AML-193 (cell line): ENCODE measurements at places on chromosomes 3 and 15.

DNA sequence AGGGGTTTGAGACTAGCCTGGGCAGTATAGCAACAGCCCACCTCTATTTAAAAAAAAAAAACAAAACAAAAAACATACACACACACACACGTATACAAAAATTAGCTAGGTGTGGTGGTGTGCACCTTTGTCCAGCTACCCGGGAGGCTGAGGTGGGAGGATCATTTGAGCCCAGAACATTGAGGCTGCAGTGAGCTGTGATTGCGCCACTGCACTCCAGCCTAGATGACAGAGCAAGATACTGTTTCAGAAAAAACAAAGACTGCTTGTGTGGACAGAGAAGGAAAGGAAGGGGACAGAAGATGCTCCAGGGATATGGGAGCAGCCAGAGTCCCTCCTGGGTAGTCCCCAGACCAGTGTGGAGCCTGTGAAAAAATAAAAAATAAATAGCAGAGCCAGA is 12.9 kb downstream of the TYRO3 start:
- DNase-seq = no peak

DNA sequence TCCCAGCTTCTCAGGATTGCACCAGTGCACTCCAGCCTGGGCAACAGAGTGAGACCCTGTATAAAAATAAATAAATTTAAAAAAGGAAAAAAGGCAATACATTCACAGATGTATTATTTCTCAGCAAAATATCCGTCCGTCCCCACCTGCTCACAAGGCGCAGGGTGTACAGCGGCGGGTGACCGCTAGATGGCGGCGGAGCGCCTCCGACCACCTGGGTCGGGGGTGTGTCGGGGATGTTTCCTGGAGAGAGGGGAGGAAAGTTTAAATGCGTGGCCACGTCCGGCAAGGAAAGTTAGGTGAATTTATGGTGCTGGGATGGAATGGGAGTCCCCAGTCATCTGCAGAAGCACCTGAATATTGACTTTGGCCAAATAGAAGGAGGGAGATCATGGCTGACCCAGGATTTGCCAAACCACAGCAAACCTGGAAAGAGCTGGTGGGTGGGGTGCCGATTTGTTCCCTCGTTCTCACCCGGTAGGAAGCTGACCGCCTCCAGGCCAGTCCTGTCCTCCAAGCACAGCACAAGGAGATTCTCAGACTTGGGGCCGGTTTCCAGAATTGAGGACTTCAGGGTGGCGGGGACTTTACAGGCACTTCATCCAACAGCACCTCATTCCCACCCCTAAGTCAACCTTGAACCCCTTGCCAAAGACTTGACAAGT is 88.3 kb downstream of the TMEM266 start:
- DNase-seq = peak; percentile 5

DNA sequence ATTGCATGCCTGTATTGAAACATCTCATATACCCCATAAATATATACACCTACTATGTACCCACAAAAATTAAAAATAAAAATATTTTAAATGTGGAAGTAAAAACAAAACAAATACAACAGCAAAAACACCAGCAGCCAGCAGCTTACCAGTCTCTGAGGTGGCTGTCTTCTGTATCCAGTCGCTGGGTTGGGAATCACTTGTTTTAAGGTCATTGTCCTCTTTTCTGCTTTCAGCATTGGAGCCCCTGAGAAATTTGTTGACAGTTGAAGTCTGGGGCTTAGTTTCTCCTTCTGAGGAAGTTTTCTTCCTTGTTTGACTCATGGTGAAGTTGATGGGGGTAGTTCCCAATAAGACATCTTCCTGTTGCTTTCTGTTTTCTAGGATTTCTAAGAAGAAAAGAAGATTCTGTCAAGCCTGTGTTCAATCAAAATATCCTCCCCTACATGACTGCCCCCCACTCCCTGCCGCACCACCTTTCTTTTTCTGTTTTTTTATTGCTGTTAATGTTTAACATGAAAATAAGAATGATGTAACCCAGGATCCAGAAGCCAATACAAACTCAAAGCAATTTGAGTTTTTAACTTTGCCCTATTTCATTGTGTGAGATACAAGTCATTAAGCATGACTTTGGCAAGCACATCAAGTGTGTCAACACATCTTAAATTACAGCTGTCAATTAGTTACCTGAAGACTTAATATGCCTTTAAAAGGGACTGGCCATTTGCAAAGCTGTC is at the start of gene LRRC31:
LRRC31 (minus strand) TSS at position 452 of the 737 bp plus-strand sequence; CDS start at position 324, 128 bp downstream.
- DNase-seq = no peak

DNA sequence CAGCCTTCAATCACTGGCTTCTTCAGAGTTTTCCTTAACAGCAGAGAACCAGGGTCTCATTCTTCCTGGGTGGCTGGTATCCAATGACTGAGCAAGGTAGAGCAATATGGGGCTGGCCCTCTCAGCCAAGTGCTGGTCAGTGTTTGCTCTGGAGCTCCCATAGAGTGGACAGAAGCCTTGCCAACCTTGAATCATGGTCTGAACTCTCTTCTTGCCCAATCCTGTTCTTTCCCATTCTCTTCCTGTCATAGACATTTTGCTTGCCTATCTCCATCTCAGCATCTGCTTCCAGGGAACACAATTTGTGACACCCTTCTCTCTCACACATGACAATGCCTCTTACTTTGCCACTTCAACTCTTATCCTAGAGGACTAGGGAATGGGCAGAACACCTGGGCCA is 245.6 kb upstream of the PEX5L start:
- DNase-seq = no peak

DNA sequence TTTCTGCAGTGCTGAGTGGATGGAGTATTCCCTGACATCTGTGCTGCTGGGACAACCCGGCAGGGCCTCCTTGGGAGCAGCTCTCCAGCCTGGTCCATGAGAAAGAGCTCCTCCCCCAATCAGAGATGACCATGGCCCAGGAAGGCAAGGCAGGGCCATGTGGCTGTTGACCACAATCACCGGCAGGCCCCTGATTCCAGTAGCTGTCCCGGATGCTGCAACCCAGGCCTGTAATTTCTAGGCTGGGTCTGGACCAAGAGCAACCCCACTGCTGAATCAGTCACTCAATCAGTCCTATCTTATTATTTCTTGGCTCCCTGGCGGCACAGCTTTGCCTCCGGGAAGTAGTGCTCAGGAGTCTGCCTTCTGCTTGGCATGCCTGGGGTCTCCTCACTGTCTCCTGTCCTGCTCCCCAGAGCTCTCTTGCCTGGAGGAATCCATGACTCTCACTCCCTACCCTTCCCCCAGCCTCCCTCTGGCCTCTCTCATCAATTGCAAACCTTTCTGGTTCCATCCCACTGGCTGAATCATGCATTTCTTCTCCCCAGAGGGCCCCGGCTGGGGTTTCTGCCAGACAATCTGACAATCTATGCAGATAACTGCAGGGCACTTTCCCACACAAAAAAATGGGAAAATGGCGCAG is 32.6 kb upstream of the ITGA11 start:
- no peak for DNase-seq

- no peak for DNase-seq
Measured at GRCh38 chr15:85099195-85099803, 117.6 kb downstream of the PDE8A start.

DNA sequence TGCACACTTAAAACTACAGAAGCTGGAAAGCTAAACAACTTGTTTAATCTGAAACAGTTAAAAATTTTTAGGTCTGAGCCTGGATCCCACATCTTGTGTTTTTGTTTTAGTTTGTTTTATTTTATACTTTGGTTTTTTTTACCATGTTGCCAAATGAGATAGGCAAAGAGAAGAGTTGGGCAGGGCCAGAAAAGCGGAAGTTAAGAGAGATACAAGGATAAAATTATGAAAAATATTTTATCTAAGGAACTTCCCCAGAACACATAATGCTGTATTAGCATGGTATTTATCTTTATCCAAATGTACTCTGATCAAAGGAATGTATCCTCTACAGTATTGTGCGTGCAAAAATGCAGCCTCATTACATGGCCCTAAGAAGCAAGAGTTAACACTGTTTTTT is 50.7 kb downstream of the PROS1 start:
- DNase-seq = no peak

- peak; percentile 36 for DNase-seq
Measured at GRCh38 chr15:66774001-66774814, 72.2 kb downstream of the SMAD6 start.

DNA sequence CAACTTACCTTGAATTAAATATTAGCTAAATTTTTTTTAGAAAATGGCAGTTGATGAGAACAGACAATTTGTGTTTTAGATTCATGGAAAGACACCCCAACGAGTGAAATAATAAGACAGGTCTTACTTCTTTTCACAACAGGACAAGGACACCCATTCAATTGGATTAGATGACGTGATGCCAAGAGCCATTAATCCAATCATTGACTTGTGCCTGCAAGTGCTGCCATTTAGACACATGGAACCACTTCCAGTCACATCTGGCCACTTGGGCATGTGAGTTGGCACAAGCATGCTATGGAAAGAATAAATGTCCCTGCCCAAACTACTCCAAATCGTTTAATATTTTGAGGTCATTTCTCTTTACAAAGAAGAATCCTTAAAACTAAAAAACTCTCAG is 1308.8 kb downstream of the ROBO2 start:
- DNase-seq = no peak

DNA sequence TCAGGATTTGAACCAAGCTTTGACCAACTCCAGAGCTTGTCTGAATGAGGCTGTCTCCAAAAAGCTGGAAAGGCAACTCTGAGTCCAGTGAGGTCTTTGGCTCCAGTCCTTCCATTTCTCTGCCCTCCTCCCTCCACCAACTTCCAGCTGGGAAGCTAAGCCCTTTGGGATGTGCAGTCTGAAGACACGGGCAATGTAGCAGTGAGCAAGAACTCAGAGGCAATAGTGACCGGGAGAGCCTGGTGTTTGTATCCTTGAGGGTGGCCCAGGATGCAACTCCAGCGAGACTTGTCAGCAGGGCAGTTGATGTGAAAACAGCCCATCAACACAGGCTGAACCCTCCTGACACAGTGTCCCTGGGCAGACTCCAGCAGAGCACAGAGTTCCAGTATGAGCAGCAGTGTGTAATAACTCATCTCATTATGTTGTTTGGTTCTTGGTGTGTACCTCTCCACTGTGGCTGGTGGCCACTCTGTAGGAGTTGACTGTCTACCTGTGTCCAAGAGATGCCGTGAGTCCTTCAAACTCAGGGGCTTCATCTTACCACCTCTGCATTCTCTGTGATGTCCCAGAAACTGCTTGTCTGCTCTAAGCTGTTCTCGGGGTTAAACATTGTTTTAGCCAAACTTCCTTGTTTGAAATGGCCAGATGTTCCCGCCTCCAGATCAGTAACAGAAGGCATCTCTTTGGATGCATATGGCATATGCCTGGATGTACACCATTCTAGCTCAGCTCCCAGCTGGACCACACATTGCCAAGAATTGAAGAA is 6.6 kb downstream of the CDCP1 start:
- no peak for DNase-seq

- DNase-seq = no peak
Measured at GRCh38 chr3:54133196-54133595, 10.8 kb downstream of the CACNA2D3 start.

DNA sequence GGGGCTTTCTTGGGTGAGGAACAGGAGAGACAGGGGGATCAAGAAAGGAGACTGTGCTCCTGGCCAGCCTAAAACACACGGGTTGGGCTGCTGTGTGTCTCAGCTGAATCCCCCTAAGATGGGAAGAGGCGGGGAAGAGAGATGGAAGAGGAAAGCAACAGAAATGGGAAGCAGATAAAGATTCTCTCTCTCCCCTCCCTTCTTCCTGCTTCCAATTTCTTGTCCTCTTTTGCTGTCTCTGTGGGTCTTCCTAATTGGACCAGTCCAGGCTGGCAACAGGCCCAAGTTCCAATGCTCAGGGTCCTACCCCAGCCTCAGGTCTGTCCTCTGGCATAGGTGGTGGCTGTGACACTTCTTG is 7.1 kb downstream of the ISLR2 start:
- no peak for DNase-seq

GRCh38 chr3:180932819-180933218 is 20.3 kb downstream of the FXR1 start:
- DNase-seq = no peak

- no peak for DNase-seq
Measured at GRCh38 chr15:51100785-51101489, 6.2 kb upstream of the TNFAIP8L3 start.

- no peak for DNase-seq
Measured at GRCh38 chr3:162658003-162658402, 1161.4 kb downstream of the OTOL1 start.

DNA sequence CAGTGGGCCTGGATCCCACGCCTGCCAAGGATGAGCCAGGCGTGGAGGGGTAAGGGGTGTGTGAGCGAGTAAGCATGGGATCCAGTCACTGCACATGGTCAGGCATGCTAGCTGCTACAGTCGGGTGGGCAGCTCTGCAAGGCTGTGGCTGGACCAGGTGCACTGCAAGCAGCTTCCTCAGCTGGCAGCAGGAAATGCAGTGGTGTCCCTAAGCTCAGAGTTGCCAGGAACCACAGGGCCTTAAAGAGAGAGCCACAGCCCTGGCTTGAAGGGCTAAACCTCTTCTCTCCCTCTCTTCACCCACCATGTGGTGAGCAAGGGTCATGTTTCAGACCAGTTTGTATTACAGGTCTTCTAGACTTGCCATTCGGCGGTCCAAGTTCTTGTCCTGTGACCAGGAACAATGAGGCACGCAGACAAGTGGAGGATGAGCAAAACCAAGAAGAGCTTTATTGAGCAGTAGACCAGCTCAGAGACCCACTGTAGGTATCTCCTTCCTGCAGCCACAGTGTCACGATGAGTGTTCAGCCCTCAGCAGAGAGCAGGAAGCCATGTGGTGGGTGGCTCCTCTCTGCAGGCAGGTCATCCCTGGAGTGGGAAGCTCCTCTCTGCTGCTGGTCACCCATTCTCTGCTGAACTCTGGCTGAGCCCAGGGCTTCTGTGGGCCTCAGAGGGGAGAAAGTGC is 511.9 kb downstream of the PYDC2 start:
- no peak for DNase-seq

DNA sequence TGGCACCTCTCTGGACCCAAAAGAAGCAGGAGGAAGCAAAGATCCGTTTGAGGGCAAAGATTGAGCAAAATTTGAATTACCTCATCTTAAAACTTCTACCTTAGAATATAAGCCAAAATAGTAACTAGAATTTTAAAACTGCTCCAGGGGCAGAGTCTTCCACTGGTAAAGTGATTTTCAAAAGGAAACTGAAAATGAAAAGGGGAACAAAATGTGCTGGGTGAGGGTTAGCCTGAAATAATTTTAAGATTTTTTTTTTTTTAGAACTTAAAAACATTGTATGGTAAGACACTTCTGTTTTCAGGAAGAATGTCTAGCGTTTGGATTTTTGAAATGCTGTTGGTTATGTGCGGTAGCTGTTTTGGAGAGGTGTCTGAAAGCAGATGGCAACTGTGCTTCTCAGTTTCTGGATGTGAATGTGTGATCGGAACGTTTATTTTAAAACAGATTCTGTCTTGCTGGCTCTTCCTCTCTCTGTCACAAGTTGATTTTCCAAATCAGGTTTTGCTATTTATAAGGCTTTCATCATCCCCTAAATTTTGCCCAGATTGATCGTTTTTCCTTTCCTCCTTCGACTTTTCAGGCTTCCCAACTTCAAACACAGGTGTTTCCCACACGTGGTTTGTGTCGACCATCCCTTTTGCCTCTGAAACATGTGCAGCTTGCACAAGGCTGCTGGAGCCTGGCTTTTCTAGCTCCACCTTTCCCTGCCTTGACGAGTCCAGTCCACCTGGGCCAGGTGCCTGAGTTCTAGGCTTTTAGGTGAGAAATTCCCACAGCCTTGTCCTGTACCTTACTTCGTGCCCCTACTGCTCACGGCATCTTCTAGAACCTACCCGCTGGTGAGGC is 3.3 kb downstream of the LRRK1 start:
- peak; percentile 11 for DNase-seq
